HuH-7.5 (cell line): ENCODE measurements at places on chromosomes 11 and 22.

DNA sequence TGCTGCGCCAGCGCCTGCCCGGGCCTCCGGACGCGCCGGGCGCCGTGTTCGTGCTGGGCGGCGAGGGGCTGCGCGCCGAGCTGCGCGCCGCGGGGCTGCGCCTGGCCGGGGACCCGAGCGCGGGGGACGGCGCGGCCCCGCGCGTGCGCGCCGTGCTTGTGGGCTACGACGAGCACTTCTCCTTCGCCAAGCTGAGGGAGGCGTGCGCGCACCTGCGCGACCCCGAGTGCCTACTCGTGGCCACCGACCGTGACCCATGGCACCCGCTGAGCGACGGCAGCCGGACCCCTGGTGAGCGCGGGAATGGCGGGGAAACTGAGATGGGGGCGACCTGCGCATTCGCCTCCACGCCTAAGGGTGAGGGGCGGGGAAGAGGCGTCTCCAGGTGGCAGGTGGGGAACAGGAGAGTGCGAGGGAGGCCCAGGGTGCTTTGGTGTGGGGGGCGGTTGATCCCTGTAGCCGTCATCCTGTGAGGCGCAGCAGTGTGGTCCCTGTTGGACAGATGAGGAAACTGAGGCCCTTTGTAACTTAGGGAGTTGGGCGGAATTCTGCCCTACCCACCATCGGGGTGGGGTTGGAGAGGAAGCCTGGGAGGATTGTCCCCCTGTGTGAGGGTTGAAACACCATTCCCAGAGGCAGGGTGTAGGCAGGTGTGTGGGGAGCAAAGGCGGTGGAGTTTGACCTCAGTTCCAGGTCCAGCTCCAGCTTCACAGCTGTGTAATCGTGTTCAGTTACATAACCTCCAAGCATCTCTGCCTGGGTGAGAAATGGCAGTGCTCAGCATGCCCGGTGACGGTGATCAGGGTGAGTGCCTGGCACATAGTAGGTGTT is 758 bp downstream of the PDXP start:
- DNase-seq: peak; percentile 75

- no peak for DNase-seq
These were observed 655.9 kb upstream of the TENM4 start for GRCh38 chr11:80096736-80097135.

- DNase-seq: no peak
These were observed 10.3 kb upstream of the OR9G1 start for GRCh38 chr11:56688554-56689100.

DNA sequence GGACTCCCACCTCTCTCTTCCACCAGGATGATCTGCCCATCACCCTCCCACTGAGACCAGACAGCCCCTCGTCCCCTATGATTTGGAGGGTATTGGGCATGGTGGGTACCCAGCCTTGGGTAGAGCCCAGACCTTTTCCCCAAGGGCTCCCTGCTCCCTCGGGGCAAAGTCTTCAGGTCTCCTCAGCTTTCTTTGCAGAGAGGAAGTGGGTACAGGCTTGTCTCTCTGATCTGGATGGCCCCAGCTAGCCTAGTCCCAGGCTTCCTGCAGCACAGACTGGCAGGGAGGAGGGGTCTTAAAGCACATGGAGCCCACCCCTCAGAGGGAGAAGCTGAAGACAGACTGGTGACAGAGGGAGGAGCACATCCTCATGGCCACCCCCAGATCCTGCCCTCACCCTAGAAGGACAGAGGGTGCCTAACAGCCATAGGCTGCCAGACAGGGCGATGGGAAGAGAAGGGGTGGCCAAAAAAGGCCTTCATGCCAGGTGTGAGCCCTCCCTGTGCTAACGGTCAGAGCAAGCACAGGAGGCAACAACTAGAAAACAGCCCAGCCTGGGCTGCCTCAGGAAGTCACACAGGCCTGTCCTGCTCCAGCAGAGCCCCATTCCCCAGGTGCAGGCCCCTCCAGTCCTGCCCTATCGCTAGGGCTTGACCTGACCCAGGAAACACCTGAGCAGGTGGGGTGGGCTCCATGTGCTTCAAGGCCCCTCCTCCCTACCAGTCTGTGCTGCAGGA is 30.4 kb downstream of the SLC22A12 start:
- no peak for DNase-seq
